ENCODE measurements at places on chromosomes 11 and 22.

GRCh38 chr11:73187854-73188253 lies 30.2 kb upstream of the P2RY2 start:
- DNase-seq, result no peak

DNA sequence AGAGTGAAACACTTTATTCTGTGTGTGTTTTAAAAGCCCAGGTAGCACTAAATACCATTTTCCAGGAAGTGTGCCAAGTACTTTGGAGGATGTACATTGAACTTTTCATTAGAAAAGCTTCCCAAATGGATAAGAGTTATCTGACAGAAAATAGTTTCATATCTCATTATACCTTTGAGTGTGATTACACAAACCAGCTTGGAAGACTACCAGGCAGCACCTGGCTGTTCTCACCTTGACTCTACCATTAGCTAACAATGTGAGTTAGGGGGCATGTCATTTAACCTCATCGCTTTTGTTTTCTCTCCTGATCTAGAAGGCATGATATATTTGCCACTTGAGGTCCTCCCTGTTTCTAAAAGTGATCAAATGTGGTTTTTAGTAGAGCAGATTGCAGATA lies 50.2 kb downstream of the GRM5 start:
- DNase-seq, result no peak

- no peak for DNase-seq
Observed at GRCh38 chr22:39475902-39476301, 19.1 kb downstream of the MGAT3 start.

GRCh38 chr22:30327864-30328345 lies 1.2 kb upstream of the TBC1D10A start:
- no peak for DNase-seq

DNA sequence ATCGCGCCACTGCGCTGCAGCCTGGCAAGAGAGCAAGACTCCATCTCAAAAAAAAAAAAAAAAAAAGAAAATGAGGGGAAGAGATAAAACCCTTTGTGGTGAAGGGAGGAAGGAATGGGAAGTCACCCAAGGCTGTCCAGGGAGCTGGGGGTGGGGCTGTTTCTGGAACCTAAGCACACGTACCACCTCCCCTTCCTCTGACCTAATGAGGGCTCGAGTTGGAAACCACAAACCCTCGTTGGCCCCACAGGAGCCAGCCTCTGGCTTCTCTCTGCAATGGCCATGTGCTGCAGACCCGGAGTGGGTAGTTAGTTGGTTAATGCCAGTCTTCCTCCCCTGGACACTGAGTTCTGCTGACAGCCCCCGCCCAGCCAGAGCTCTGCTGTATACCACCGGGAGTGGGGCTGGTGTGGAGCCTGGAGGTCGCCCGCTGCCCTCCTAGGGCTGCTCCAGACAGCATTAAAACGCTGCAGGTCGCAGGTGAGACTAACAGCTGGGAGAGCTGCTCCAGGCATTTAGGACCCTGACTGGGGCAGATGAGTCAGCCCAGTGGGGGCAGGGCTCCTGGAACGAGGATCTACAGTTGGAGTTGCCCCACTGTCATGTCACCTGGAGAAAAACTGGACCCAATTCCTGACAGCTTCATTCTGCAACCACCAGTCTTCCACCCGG lies at the start of gene LGALS12:
LGALS12 (plus strand) TSS at position 228 of the 672 bp plus-strand sequence; CDS start at position 603, 375 bp downstream.
- DNase-seq, result no peak

DNA sequence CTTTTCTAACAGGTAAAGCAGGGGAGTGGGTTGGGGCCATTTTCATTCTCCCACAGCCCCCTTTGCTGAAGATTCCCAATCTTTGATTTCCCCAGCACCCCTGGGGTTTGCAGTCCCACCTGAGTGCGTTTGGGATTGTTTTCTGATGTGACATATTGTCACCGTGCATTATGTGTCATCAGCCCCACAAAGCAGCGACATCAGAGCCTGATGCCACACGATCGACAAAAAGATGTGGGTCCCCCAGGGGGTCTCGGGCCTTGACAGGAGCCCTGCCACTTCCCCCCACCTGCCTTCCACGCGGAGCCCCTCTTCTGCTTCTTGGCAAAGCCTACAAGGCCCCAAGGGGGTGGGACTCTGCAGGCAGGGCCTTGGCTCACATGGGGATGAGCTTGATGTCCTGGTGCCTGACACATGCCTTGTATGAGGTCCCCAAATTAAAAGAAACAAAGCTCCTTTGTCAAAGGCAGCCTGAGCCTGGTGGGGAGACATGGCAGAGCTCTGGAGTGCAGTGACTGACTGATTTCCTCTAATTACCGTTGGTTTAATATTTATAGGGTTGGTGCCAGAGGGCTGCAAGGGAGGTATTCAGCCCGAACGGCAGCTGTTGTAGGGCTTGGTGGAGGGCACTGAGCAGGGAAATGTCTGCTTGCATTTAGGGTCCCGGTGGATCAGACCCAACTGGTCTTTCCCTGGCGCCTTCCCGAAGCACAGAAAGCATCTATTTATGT lies 149.2 kb downstream of the MIAT start:
- DNase-seq, result no peak

- DNase-seq, result no peak
Observed at GRCh38 chr11:10627291-10627690, 58.8 kb upstream of the LYVE1 start.
